ENCODE measurements at places on chromosomes 1 and 21.

DNA sequence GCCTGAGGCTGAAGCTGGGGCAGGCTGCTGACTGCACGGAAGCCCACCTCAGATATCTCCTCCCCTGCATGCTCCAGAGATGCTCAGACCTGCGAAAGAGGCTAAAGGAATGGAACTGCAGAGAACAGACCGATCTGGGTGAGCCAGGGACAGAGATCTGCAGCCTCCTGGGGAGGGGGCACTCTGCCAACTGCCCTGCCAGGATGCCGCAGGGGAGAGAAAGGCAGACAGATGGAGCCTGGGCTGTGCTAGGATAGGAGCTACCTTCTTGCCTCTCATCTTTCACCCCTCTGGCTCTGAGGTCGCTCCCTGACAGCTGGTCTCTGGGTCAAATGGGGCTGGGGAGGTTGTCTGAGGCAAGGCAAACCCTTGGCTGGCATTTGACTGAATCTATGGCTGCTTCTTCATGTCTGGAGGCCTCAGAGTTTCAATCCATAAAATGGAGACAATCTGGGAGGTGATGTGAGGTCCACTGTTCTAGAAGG lies 238.2 kb downstream of the GRIK3 start:
- DNase-seq = no peak

DNA sequence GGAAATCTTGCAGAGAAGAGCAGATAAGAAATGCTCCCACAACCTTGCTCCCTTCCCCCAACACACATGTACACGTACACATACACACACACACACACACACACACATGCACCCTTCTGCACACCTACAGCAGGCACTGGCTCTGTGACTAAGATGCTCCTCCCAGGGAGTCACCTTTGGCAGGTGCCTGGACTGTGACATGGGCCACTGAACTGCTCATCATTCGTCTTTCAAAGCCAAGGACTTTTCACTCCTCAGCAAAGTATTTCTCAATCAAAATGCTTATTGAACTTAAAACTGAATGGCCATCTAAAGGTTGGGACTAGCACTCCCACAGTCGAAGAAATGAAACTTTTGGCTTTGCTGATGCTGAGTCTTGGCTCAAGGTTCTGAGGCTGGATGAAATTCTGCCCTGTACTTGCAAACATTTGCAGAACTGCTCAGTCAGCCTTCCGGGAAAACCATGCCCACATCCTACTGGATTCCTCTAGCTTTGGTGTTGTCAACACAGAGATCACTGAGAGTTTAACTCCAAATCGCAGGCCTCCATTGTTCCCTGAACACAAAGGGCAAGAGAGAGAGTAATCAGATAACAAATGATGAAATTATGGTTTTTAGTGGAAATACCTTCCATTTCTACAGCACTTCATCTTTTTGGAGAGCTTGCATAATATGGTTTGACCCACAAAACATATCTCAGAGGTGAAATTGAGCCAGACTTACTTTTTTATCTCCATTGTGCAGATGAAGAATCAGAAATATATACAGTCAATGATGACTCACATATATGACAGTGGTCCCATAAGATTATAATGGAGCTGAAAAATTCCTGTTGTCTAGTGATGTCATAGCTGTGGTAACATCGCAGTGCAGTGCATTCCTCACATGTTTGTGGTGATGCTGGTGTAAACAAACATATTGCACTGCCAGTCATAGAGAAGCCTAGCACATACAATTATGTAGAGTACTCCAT lies 72.4 kb upstream of the BCAR3 start:
- no peak for DNase-seq

DNA sequence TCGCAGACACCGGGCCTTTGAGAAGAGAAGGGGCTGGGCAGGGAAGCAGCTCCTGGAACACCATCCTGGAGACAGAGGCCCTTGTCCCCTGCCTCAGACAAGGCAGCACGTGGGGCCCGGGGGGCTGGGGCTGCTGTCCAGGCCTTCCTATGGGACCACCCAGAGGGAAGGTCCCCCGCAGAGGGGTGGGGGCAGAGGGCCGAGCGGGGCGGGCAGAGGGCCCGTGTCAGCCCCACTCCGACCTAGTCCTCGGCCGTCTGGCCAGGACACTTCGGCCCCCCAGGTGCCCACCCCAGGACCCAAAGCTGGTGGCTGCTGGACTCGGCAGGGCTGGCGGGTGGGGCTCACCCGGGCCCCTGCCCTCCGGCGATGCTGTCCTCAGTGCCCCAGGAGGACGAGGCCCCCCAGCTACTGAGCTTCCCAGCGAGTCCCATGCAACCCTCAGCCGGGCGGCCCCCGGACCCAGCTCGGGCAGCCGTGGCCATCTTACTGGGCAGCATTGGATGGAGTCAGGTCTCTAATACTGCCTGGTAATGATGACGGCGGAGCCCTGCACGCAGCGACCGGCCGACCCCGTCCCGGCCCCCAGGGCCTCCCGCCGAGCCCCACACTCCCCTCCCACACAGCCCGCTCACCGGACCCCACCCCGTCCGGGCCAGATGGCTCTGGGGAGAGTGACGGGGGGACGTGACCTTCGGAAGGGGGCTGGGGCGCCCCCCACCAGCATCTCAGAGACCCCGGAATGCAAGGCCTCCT lies 6.9 kb upstream of the TTLL10 start:
- peak; percentile 41 for DNase-seq

DNA sequence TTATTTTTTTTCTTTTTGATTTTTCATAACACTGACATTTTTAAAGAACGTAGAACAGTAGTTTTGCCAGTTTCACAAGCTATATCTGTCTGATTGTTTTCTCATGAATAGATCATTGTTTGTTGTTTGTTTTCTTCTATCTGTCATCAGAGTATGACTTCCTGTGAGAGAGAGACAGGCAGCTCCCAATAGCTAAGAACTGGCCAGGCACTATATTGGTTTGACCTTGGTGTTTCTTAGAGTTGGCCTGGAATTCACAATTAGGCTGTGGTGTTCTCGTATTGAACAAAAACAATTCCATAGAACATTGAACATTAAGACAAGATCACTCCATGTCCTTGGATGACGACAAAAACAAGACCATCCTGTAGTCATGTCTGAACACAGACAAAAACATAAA lies 43.4 kb downstream of the RPS6KC1 start:
- DNase-seq = no peak

- no peak for DNase-seq
Observed at GRCh38 chr1:100051893-100052292, 80.8 kb downstream of the SASS6 start.

- DNase-seq = no peak
Observed at GRCh38 chr1:219945795-219946194, 17.4 kb upstream of the SLC30A10 start.

GRCh38 chr1:18020021-18020817 lies 87.4 kb upstream of the IGSF21 start:
- DNase-seq = no peak

DNA sequence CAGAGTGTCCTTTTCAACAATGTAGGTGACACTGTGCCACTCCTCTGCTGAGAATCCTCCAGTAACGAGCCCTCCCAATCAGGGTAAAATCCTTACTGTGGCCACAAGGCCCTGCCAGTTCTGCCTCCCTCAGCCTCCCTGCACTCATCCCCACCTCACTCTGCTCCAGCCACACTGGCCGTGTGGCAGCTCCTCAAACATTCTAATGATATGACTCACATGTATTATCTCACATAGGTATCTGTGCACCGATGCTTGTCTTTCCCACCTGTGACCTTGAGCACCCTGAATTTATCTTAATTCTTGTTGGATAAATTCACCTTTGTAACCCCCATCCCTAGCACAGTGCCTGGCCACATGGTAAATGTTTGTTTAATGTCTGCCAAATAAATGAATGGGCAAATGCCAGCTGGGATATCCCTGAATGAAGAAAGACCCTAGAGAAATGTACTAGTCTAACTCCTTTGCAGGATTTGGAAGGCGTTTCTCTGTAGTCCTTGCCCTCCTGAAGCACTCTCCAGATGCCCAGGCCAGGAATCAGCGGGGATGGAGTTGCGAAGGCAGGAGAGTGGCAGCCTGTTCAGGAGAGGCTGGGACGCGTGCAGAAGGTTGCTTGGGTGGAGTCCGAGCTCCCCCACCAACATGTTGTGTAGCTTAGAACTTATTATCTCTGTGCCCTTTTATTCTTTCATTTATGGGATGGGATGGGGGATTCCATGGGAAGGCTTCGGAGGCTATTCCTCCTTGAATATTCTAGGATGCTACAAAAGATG lies 106.0 kb downstream of the TMEM53 start:
- no peak for DNase-seq

DNA sequence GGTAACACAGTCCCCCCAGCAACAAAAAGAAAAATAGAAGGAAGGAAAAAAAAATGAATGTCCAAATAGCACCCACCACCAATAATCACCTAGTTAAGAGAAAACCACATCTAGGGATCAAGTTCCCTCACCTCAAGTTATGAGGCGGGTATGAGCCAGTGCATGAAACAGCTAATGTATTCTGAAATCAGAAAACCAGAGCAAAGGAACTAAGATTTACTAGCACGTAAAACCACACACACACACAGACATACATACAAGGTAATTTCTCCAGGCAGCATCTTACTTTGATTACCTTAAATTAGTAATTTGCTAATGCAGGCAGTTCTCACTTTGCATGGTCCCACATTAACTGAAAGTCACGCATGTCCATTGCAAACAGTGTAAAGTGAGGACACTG lies 109.8 kb downstream of the HLCS start:
- no peak for DNase-seq

DNA sequence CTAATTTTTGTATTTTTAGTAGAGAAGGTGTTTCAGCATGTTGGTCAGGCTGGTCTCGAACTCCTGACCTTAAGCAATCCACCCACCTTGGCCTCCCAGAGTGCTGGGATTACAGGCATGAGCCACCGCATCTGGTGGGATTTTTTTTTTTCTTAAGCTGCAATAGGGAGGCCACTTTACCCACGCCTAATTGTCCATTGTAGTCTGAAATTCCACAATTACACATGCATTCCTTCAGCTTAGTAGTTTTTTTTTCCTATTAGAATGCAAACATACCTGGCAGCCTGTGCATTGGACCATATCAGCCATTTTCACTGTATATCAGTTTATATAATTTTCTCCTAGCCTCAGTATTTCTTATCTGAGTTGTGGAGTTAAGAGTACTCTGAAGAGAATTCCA lies 186.8 kb downstream of the LMX1A start:
- no peak for DNase-seq

GRCh38 chr21:39386194-39386593 lies 37.3 kb upstream of the HMGN1 start:
- no peak for DNase-seq

DNA sequence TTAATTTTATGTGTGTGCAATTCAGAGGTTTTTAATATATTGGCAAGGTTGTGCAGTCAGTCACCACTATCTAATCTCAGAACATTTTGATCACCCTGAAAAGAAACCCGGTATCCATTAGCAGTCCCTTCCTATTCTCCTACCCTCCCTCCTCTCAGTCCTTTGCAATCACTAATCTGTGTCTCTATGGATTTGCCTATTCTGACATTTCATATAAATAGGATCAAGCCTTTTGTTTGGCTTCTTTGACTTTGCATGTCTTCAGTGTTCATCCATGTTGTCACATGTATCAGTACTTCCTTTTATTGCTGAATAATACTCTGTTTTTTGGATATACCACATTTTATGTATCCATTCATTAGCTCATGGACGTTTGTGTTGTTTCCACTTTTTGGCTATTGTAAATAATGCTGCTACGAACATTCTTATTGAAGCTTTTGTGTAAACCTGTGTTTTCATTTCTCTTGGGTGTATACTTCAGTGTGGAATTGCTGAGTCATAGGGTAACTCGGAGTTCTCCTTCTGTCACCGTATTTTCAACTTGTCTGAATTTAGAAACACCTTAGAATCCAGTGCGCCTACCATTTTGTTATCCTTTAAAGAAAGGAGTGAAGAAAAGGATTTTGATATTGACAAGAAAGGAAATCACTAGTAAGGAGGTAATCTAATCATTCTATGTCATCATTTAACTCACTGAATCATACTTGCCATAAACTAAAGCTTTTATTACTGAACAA lies 3.4 kb downstream of the CEP85 start:
- DNase-seq = no peak

DNA sequence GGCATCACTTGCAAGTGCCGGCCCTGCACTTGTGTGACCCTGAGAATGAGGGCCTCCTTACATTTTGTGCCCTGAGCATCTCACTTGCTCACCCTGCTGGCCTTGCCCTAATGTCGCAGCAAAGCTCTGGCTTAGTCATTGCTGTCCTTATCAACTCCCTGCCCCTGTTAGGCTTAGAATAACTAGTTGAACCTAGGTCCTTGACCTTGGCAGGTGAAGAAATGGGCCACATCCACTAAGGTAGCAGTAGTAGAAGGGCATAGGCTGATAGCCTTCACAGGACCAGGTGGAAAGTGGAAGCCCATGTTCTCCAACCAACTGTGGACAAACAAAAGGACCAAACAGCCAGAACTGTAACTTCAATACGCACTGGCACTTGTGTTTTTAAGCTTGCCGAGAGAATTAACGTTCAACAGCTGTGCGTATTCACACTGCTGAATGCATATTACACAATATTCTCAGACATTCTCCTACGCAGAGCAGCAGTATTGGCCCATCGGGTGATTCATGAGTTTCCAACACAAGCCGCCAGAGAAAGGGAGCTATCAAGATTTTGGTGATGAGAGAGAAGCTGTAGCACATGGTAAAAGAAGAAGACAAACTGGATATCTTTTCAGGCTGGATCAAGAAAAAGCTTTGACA lies 27.7 kb upstream of the PTGFRN start:
- DNase-seq = peak; percentile 54

GRCh38 chr1:229003233-229004031 lies 267.5 kb upstream of the RAB4A start:
- DNase-seq = no peak

- DNase-seq = no peak
Observed at GRCh38 chr1:164519426-164519825, 39.6 kb upstream of the PBX1 start.

DNA sequence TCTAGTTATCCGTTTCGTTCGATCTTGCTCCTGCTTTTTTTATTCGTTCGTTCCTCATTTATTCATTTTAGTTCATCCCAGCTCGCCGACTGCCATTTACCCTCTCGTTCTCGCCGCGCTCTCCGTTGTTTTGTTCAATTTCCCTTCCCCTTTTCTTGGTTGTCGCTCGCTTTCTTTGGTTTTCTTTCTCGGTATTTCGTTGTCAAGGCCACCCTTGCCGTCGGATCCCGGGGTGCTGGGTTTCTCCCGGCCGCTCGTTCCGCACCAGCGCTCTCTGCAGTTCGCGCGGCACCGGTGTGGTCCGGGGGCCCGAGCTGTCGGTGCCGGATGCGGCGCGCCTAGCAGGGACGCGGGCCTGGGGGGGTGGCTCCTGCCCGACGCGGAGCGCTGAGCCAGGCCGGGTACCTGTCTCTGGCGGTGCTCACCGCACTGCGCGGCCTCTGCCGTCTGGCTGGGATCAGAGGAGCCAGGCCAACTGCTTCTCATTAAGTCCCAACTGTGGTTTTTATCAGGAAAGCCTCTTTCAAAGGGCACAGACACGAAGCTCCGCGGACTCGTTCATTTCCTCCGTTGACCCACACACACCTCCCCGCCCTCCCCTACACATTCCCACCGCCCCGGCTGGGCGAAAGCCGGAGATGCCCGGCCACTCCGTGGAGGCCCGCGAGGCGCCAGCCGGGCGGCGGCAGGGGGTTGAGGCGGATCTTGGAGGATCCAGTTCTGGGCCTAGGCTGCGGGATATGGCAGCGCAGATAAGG lies 1.6 kb downstream of the ALX3 start:
- DNase-seq = no peak
